ENCODE measurements at places on chromosomes 3 and 15.

DNA sequence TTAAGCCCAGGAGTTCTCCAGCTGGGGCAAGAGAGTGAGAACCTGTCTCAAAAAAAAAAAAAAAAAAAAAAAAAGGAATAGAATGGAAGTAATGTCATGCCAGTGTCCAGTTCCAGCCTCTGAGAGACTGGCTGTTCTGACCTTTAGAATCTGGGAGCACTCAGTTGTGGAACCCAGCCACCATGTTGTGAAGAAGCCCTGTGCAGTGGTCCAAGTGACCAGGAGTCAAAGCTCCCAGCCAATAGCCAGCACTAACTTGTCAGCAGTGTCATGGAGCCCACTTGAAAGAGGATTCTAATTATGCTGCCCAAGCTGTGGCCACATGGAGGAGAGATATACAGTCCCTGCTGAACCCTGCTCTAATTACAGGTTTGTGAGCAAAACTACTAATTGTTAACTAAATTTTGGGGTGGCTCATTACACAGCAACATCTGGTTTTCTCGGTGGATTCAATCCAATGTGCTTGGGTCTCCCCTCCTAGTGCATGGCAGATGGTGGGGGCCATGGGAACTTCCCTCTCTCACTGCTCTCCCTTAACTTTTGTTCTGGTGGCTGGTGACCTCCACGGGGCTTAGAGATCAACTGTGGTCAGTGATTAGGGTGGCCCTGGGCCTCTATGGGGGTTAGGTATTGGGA is 55.5 kb downstream of the CLEC3B start:
- DNase-seq, result no peak

GRCh38 chr15:33132722-33133345 is 61.7 kb downstream of the FMN1 start:
- DNase-seq, result no peak

DNA sequence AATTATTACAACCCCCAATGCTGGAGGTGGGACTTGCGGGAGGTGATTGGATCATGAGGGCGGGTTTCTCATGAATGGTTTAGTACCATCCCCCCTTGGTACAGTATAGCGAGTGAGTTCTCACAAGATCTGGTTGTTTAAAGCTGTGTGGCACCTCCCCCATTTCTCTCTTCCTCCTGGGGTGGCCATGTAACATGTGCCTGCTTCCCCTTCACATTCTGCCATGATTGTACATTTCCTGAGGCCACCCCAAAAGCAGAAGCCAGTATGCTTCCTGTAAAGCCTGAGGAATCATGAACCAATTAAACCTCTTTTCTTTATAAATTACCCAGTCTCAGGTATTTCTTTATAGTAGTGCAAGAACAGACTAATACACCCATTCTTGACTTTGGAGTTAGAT is 20.3 kb upstream of the PROK2 start:
- no peak for DNase-seq

DNA sequence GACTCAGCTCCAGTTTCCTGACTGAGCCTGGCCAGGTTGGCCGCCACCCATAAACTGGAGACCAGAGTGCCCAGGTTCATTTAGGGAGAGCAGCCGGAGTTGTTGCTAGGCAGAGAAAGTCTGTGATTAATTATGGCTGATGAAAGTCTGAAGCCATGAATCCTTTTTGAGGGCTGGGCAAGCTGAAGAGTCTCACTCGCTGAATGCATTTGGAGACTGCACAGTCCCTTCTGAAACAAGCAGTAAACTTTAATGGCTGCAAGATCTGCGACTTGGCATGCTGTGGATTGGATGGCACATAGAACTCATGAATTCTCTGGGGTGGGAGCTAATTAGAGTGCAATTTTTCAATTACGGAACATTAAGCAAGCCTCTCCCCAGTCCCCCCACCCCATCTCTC is 282.1 kb downstream of the RPLP1 start:
- no peak for DNase-seq

DNA sequence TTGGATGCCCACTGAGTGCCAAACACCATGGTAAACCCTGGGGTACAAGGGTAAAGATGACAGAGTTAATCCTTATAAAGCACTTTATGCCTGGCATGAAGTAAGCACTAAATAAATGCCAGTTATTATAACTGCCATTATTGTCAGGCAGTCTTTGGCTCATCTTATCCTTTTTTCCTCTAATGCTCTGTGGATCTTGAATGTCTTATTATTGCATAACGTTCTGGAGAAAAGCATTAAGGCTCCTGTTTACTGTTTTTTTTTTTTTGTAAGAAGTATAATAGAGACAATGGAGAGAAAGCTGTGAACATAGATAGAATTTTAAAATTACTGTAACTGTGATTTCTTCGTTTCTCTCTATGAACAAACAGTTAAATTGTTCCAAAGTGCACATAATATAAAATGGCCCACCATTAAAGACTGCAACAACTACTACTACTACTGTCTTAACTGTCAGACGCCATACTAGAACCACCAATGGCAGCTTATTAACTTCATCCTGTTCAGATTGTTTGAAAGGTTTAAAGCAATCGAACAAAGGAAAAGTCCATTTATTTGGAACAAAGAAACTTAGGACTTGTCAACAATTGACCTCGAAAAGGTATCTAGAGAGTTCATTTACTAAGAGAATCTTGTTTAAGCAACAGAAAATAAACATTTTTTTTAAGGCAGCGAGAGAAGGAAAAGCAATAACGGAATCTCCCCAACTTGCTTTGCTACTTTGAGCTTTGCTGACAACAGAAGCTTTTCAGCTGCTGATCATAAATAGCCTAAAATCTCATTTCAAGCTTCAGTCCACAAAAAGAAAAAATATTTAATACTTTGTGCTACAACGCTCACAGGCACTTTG is 520.7 kb downstream of the ROBO1 start:
- DNase-seq, result no peak

GRCh38 chr3:18302517-18302916 is 122.6 kb downstream of the SATB1 start:
- DNase-seq, result no peak

- no peak for DNase-seq
Measured at GRCh38 chr3:185781759-185782158, 43.1 kb downstream of the IGF2BP2 start.

DNA sequence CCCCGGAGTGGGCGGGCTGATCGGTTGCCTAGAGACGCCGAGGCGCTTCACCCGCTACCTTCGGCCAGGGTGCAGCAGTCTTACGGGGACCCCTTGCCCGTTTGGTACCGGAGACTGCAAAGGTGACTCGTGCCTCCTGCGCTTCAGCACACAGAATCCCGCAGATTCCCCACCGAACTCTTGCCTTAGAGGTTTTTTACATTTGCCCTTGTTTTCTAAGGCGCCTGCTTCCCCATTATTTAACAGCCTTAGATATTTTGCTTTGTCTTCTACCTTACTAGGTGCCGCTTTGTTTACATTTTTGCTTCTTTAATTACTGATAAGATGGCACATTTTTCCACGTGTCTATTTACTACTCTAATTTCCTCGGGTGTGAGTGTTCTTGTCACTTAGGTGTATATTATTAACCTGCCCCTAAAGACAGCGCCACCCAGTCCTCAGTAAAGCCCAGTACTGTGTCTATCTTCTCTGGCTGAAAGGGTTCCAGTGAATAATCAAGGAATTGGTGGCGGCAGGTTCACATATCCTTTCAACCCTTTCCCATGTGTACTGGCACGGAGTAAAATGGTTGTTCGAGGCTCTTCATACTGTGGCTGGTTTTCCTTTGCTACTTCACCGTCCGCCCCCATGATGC is 573 bp upstream of the CEP152 start:
- DNase-seq, result no peak

DNA sequence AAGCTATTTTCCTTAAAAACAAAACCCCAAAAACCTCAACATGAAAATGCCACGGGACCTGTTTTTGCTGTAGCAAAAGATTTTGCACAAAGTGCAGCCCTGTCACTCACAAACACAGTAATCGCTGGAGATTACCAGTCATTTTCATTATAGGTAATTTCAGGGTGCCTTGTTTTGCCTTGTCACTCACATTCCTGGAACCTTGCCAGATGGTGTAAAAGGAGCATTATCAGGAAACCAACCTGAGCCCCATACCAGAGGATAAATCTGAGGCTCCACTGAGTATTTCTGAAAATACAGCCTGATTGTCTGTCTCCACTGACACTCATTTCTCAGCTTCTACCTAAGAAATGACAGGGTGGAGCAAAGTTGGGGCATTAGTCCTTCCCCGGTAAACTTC is 791.3 kb upstream of the LMCD1 start:
- no peak for DNase-seq

DNA sequence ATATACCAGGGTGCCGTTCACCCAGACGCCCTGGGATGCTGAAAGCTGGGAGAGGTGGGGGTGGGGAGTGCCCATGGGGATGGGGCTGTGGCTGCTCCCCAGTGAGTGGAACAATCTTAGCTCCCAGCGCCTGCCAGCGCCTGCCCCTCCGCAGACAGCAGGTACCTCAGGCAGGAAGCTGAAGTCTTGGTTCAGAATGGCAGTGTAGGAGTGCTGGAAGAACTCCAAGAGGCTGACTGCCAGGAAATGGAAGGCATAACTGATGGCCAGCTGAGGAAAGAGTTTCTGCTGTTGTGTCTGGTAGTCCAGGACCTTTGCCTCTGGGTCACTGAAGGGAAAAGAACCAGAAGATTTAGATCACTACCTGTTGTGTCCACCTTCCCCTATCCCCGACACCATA is 8.4 kb downstream of the ACOX2 start:
- no peak for DNase-seq

DNA sequence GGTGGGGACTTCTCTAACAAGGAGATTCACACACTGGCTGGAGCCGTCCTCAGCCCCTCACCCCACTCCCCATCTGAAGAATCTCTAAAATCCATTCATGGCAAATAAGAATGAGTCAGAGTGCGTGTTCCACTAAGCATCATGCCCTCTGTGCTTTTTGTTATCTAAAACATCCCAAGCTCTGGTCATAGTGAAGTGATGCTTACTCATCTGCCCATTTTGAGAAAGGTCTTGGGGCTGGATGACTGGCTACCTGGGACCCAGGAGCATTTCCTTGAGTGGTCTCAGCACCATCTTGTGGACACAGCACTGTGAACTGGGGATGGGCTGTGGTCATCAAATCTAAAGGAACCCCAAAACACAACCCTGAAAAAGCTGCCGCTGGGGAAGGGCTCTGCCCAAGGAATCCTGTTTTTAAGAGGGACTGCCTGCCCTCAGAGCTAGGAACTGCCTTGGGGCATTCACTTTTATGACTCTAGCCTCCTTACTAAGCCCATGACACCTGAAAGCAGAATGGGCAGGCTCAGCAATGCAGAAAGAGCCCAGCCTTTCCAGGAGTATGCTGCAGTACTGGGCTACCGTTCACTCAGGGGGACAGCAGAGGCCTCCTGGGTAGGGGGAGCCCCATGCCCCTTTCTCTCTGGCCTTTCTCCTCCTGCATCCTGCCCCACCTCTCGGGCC is 53.5 kb downstream of the ZBTB38 start:
- DNase-seq, result no peak

- peak; percentile 76 for DNase-seq
Measured at GRCh38 chr15:77013776-77014131, 18.8 kb downstream of the PSTPIP1 start.

DNA sequence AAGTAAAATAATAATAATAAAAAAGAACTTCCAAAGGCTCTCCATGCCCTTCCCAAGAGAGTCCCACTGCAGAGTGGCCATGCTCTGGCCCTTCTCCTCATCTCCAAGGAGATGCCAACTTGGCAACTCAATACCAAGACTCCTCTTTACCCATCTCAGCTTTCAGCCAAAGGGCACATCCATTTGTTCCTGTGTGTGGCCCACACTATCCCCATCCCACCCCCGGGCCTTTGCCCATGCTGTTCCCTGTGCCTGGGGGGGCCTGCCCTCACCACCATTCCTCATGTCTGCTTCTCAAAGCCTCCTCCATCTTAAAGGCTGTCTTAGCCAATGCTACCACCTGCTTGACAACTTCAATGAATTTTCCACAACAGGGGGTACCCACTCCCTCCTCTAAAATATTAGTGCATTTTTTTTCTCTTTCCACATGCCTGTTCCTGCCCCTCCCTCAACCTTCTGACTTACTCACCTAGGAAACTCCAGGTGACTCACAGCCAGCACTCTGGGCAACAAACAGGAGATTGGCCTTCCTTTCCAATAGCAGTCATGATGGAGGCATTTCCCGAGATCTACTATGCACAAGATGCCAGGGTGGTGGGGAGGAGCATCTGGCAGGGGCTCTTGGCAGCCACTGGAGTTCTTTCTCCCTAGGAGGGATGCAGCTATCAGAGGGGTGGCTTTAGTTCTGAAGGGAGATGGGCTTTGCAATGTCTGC is 109.4 kb upstream of the SMAD3 start:
- DNase-seq, result no peak

DNA sequence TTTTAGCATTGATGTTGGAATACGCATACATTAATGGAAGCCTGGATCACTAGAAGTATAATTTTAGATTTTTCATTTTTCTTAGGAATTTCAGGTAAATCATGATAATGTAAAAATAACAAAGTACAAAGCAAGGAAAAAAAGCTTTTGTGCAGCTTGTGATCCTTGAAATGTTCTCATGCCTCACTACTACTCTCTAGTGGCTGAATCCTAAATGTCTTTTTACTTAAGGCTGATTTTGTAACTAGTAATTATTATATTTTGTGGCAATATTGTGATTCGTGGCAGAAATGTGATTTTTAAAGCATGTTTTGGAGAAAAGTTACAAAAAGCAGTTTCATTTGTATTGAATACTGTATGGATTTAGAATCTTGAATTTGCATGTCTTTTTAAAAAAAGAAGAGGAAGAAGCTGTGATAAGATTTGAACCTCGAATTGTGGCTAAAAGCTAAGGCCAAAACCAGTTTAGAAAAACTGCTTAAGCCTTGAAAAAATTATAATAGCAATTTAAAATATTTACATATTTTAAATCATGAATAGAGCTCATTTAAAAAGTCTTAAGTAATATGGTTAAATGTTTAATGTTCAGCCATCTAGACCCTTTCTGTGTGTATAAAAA is 39.0 kb downstream of the U2SURP start:
- no peak for DNase-seq

All from stimulated activated CD4-positive, alpha-beta T cell treated with anti-CD3 and anti-CD28 coated beads, Interleukin-15, amount 100 ng/mL, for 1 hour (primary cell).